ENCODE measurements at places on chromosomes 5 and 9.
A peak's percentile ranks its signal among the peaks of the same experiment; 100 is the strongest.

DNA sequence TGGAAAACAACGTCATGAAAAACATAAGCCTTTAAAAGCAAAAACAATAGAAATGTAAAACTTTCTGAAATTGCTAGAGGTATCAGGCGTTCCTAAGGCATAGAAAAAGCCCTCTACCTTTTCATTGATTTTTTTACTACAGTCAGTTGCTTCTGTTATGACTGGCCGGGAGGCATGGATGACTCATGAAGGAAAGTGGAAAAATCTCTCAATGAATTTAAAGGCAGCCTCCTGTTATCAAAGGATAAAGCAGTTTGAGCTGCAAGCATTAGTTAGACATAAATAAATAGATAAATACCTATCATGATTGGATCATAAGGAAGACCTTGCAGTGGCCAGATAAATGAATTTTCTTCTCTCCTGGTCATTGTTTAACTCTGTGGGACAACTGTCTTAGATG lies 281.6 kb downstream of the MAST4 start:
- DNase-seq = no peak

- no peak for DNase-seq
Observed at GRCh38 chr9:132241840-132242620, 80.2 kb downstream of the NTNG2 start.

GRCh38 chr5:8391911-8392310 lies 523.0 kb downstream of the MTRR start:
- no peak for DNase-seq

GRCh38 chr5:175566697-175567096 lies 88.3 kb downstream of the SFXN1 start:
- DNase-seq = no peak

- no peak for DNase-seq
Observed at GRCh38 chr9:121485623-121486022, 14.0 kb downstream of the GGTA1 start.

GRCh38 chr9:34454571-34455065 lies 3.8 kb downstream of the FAM219A start:
- no peak for DNase-seq

GRCh38 chr5:4206127-4206526 lies 610.5 kb downstream of the IRX1 start:
- DNase-seq = no peak

DNA sequence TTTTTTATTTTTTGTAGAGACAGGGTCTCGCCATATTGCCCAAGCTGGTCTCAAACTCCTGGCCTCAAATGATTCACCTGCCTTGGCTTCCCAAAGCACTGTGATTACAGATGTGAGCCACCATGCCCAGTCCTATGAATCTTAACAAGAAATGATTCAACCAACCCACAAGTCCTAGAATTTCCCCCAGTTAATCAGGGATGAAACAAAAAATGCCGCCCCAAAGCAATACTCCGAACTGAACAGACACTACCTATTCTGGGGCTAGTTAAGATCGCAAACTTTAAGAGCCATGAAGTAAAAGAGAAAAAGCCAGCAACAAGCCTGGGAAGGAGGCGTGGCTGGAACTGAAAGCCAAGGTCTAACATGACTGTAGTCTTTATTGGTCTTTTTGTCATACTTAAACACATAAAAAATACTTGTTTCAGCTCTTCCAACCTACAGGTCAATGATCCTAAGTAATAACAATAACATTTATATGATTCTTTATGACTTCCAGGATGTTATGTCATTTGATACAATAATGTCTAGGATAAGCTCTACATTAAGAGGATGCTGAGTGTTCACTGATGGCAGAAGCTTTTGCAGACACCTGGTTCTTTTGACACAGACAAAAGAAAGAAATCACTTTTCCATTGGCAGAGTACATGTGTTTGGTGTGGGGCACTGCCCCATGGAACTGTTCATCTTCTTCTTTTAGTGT lies 361.1 kb upstream of the TLE4 start:
- DNase-seq = no peak

GRCh38 chr5:133423618-133424282 lies 188.6 kb downstream of the FSTL4 start:
- peak; percentile 45 for DNase-seq

DNA sequence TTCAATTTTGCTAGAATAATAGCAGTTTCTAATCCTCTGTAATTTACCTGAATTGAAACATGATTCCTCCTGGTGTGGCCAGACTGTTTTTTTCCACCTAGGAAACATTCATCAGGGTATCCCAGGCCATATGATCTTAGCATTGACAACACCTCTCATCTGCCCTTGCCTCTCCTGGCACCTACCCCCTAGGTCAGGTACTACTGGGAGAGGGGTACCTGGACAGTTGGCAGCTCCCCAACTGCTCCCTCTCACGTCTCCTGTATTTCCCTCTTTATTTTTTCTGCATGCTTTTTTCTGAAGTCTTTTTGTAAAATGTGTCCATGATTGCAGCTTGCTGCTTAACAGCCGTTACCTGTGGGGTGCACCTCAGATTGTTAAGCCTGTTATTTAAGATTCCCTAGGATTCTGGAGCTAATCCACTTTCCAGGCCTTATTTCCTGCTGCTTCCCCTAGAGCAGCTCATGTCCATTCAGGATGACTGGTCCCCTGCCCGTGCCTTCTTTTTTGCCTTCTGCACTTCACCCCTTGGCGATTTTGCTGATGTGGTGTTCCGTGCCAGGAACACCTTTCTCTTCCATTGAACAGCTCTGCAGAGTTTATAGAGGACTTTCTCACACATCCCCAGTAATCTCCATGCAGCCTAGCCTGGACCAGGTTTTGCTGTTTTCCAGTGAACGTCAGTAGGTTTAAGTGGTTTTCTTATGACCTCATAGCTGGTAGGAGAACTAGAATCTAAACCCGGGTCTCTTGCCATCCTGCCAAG lies 33.6 kb downstream of the SNX30 start:
- no peak for DNase-seq

DNA sequence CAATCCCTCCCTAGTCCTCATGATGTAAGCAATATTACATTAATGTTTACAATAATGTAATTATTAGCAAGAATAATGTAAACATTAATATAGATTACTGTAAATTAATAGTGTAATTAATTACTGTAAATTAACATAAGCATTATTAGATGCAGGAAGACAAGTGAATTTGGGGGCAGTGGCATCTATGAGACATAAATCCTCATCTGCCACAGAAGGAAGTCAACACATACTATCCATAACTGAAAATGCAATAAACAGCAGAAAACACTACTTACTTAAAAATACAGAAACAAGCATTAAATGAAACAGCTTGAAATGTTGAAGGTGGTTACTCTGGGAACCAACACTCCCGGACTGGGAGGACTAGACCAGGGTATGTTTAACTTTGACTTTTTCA lies 685 bp upstream of the NIPSNAP3A start:
- no peak for DNase-seq

DNA sequence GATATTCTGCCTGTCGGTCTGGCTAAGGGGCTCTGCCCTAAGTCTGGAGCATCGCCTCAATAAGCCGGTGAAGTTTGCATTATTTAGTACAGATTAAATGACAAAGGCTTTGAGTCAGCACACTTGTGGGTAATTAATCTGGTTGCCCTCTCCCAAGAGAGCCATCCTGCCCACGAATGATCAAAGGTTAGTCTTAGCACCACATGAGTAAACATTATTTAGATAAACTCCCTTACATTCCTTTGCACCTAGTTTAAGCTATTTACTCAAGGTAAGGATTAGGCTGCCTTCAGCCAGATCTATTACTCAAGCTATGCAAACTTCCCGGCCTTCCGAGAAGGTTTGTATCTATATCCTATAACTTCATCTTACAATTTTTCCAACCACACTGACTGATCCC lies 572.1 kb downstream of the CHSY3 start:
- DNase-seq = no peak

DNA sequence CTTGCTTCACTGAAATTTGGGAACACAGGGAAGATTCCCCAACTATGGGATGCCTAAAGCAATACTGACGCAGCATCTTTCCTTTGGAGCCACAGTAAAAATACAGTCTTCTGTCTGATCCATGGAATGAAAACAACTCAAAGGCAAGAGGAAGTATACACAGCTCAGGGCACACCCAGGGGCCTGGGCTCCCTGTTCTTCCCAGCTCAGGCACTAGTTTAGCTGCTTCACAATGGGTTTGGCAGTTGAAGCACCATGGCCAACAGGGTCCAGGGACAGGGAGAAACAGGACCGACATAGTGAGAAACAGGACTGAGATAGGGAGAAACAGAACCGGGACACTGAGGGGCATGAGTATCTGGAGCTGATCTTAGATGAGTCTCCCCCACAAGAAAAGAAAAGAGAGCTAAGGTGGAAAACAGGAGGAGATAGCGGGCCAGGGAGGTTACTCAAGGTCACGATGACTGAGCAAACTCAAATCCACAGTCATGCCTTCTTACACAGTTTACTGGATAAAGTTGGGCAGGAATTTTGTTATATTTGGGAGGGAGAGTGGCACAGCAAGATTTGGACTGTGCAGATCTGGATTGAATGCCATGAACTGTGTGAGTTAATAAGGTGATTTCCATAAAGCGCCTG lies 198.8 kb downstream of the SMARCA2 start:
- no peak for DNase-seq

DNA sequence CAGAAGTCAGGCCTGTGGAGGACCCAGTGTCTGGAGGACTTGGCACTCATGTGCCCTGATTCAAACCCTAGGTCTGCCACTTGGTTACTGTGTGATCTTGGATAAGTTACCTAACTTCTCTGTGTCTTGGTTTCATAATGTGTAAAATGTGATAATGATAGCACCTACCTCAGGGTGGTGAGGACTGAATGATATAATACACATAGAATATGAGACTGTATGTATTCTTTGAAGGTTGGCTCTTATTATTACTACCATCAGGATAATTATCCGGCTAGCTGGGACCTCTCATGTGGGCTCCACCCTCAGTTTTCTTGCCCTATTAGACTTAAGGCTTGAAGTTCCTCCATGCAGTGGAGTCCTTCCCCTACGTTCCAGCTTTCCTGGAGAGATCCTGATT lies 172.2 kb downstream of the COL23A1 start:
- no peak for DNase-seq

- DNase-seq = peak; percentile 1
Observed at GRCh38 chr9:93634311-93635185, 58.2 kb downstream of the PHF2 start.

- DNase-seq = no peak
Observed at GRCh38 chr9:136389396-136389795, 10.6 kb downstream of the SNAPC4 start.

DNA sequence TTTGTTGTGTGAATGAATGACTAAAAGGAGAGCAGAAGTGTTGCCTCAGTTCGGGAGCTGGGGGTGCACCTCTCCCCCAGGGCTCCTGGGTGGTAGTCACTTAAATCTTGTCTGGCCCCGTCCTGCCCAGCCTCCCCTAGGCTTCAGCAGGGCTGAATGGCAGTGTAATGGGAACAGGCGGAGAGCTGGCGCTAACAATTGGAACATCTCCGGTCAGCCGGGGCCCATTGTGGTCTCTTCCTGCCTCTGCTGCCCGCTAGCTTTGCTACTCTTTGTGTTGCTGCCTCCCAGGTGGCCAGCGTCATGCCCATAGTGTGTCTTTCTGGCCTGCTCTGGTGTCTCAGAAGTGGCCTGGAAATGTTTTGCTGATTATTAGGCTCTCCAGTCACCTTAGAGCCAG lies 62.3 kb downstream of the RGS3 start:
- DNase-seq = no peak

GRCh38 chr5:149456597-149457392 lies 77.7 kb upstream of the IL17B start:
- no peak for DNase-seq

DNA sequence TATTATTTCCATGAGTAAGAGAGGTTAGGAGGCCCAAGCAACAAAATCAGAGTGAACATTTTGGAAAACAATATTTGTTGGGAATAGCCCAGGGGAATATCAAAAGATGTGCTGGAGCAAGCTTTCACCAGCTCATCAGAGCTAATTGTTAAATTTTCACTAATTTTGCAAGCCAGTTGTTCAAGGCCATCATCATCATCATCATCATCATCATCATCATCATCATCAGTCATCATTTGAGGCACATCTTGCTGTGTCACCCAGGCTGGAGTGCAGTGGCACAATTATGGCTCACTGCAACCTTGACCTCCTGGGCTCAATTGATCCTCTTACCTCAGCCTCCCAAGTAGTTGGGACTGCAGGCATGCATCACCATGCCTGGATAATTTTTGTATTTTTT lies 350.5 kb upstream of the MEF2C start:
- DNase-seq = no peak

- no peak for DNase-seq
Observed at GRCh38 chr9:113317777-113318176, 14.6 kb upstream of the RNF183 start.

DNA sequence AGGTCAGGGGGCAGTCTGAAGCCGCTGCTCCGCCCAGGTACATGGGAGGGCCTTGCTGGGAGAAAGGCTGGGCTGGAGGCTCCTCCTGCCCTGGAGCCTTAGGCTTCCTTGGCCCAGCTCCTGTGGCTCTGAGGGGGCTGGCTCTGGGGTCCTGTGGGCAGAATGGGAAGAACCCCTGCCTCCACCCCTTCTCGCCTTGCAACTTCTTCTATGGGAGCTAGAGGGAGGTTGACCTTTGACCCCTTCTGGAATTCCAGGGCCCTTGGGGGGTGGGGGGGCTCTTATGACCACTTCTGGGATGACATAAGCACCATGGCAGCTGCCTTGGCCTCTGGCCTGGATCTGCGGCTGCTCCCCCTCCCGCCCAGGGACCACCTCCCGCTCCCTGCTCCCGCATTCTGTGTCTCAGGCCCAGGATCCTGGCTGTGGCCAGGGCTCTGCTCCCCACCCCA lies 32.2 kb downstream of the IER5L start:
- DNase-seq = no peak

DNA sequence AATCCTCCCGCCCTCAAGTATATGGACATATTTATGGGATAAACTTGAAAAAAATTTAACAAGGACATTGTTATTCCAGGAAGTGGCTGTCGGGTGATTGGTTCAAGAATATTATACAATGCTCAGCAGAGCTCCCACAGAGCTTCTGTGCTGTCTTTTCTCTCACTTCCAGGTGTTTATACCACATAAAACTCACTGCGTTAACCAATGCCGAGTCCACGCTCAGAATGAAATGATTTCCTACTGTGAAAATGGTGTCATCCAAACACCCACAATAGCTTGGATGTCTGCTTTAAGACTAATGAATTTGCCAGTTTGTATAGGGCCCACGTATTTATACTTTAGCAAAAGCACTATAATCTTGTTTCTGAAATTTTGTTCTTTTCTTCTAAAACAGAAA lies 368.2 kb downstream of the NDUFS4 start:
- DNase-seq = no peak
